ENCODE measurements at places on chromosomes 16 and 17.
A peak's percentile ranks its signal among the peaks of the same experiment; 100 is the strongest.

DNA sequence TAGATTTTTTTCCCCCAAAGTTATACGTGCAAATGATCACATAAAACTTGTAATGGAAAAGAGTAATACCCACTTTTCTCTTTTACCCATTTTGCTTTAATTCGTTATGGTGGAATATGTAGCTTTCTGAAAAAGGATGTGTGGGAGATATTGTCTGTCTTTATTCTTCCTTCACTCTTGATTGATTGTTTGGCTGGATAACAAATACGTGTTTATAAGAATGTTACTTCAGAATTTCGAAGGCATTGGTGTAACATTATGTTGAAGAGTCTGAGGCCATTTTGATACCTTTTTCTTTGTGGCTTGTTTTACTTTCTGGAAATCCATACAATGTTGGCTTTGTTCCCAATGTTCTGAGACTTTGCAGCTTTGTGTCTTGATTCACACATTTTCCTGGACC lies 71.4 kb downstream of the BCAS3 start:
- no peak for DNase-seq

DNA sequence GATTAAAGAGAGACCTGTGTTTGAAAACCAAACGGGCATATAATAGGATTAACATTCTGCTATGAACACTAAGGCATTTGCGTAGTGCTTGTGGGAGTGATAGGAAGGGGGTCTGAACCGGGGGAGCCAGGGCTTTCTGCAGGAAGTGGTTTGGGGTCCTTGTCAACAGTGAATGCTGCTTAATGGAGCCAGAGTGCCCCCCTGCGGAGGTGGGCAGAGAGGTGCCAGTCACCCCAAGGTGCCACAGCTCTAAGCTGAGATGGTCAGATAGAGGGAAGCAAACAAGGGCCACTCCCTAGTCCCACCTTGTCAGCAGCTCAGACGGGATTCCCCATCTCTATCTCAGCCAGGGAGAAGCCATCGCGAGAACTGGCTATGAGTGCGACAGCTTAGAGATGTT lies 17.7 kb downstream of the NAA60 start:
- no peak for DNase-seq

- DNase-seq = no peak
Observed at GRCh38 chr17:31388770-31389656, 2.5 kb upstream of the RAB11FIP4 start.

- DNase-seq = peak; percentile 70
Observed at GRCh38 chr16:13866073-13866472, 53.9 kb upstream of the ERCC4 start.

- no peak for DNase-seq
Observed at GRCh38 chr17:30210901-30211300, 24.6 kb downstream of the SLC6A4 start.

GRCh38 chr16:28237754-28238357 lies 26.1 kb upstream of the XPO6 start:
- DNase-seq = no peak

Data from prostate gland (tissue), 2 donors.